Astrocyte of the spinal cord (primary cell): ENCODE measurements at places on chromosomes 6 and 20.

DNA sequence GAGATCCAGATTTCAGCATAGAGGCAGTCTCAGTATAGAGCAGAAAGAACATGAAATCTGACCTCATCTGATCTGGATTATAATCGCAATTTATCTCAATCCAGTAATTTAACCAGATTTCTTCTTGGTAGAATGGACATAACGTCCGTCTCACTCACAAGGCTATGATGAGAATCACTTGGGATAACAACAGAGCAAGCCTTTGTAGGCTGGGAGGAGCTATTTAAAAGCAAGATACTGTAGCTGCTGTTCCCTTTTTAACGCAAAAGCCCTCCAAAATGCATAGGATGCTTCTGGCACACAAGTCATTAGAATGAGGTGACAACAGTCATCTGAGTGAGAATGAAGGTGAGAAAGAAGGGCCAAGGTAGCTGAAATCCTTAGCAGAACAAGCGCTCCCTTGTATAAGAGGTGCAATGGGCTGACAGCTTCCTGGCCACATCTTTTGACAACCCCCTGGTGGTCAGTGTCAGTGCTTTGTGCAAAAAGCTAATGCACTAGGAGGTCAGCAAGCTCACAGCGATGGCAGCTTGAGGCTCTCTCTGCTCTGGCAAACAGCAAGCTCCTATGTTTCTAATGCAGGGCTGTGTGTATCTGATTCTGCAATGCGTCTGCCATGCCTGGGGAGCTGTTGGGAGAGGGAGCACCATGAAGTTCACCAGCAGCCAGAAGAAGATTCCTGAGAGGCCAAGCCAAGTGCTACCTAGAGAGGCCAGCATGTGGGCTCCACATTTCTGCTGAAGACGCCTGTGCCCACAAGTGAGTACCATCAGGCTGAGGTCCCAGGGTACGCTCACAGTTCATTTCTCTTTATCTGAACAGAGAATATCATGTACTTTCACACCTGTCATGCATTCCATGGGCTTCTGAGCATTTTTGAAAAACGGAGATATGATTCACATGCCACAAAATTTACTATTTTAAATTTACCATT lies 16.2 kb downstream of the METTL24 start:
- DNase-seq: no peak

GRCh38 chr6:135066806-135067205 lies 12.2 kb upstream of the HBS1L start:
- no peak for DNase-seq

GRCh38 chr20:61800359-61801064 lies 265.2 kb downstream of the TAF4 start:
- no peak for DNase-seq

- no peak for DNase-seq
Measured at GRCh38 chr6:52516943-52517342, 59.9 kb downstream of the TRAM2 start.

DNA sequence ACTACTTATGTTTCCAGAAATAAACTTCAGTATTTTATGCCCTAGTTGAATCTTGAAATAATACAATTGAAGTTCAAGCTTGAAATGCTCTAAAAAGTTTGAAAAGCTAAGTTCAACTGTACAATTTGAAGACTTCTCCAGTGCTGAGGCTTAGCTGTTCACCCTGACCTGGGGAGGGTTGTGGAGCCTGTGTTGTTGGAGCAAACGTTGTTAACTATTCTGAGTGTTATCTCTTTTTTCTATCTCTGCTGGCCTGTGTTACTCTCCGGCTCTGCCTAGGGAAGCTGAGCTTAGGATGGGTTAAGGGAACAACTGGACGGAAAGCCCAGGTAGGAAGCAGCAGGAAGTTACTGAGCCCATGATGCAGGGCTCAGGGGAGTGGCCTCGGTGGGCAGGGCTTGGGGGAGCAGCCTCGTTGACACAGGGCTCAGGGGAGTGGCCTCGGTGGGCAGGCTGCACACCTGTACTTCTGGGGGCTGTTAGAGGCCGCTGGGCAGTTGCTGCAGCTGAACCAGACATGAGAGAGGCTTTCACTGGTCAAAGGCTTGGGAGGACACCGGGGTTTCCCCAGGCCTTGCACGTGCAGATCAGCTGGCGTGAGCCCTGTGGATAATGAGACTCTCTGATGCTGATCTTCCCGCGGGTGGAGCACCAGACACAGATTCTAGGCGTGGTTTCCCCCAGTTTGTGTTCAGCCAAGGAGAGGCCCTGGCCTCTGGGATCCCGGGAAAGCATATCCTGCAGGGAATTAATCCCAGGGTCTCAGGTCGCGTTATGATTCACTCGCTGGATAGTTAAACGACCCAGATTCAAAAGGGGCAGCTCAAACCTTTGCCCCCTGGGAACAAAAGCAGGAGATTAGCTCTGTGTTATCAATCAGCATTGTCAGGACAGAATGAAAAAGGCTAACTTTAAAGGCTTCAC lies 58.9 kb downstream of the ERMARD start:
- DNase-seq: no peak

- DNase-seq: no peak
Measured at GRCh38 chr20:57160985-57161384, 105.5 kb downstream of the BMP7 start.

GRCh38 chr6:22349051-22349450 lies 52.2 kb upstream of the PRL start:
- DNase-seq: no peak

GRCh38 chr6:64920257-64920656 lies 786.8 kb downstream of the EYS start:
- DNase-seq: no peak

- DNase-seq: no peak
Measured at GRCh38 chr6:163707387-163708355, 293.2 kb downstream of the QKI start.

DNA sequence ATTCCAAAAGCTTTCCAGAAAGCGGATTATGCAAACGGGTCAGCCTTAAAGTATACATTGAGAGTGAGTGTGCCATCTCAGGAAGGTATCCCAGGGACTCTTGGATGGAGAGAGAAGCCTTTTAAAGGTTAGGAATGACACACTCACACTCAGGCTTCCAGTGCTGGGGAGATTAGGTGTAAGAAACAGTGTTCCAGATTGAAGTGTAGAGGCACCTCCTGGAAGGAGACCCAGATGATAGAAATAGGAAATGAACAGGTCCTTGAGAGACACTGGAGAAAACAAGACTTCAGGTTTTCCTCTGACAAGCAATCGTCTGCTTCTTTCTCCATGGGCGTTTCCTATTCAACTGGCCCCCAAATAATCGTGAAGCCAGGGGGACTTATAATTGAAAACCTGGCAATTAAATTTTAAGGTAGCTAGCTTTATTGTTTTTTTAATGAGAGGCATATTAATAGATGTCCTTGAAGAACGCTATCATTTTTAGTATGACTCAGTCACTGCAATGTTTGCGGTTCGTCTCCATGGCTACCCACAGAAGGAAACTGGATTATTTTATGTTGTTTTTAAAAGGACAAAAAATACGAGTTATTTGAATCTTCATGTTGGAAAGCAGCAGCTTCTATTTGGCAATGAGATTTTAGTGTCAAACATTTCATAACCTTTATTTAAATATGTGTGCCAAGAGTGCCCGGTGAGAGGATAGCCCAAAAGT lies 85.3 kb downstream of the TRMT6 start:
- peak; percentile 75 for DNase-seq

- no peak for DNase-seq
Measured at GRCh38 chr6:144898741-144899140, 613.6 kb downstream of the UTRN start.

GRCh38 chr6:1208876-1209275 lies 103.0 kb upstream of the FOXQ1 start:
- DNase-seq: no peak

- DNase-seq: no peak
Measured at GRCh38 chr6:69915346-69915745, 49.0 kb downstream of the COL19A1 start.

DNA sequence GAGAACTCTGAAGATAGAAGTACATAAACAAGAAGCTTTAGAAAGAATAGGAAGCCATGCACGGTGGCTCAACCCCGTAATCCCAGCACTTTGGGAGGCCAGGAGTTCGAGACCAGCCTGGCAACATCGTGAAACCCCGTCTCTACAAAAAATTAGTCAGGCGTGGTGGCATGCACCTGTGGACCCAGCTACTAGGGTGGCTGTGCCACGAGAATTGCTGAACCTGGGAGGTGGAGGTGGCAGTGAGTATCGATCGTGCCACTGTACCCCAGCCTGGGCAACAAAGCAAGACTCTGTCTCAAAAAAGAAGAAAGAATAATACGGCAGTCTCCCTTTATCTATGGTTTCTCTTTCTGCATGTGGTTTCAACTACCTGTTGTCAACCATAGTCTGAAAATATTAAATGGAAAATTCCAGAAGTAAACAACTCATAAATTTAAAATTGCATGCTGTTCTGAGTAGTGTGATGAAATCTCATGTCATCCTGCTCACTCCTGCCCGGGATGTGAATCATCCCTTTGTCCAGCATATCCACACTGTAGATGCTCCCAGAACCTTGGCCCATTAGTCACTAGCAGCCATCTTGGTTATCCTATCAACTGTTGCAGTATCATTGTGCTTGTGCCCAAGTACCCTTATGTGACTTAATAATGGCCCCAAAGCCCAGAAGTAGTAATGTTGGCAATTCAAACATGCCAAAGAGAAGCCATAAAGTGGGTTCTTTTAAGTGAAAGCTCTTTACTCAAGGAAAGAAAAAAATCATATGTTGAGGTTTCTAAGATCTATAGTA lies 22.1 kb downstream of the DEK start:
- DNase-seq: peak; percentile 73

GRCh38 chr20:13297147-13297899 lies 76.2 kb downstream of the ISM1 start:
- no peak for DNase-seq

- no peak for DNase-seq
Measured at GRCh38 chr6:133591275-133591674, 297.6 kb upstream of the TCF21 start.

- DNase-seq: no peak
Measured at GRCh38 chr6:35893246-35893645, 27.7 kb downstream of the SRPK1 start.

GRCh38 chr6:110703906-110704594 lies 111.2 kb downstream of the CDK19 start:
- no peak for DNase-seq

DNA sequence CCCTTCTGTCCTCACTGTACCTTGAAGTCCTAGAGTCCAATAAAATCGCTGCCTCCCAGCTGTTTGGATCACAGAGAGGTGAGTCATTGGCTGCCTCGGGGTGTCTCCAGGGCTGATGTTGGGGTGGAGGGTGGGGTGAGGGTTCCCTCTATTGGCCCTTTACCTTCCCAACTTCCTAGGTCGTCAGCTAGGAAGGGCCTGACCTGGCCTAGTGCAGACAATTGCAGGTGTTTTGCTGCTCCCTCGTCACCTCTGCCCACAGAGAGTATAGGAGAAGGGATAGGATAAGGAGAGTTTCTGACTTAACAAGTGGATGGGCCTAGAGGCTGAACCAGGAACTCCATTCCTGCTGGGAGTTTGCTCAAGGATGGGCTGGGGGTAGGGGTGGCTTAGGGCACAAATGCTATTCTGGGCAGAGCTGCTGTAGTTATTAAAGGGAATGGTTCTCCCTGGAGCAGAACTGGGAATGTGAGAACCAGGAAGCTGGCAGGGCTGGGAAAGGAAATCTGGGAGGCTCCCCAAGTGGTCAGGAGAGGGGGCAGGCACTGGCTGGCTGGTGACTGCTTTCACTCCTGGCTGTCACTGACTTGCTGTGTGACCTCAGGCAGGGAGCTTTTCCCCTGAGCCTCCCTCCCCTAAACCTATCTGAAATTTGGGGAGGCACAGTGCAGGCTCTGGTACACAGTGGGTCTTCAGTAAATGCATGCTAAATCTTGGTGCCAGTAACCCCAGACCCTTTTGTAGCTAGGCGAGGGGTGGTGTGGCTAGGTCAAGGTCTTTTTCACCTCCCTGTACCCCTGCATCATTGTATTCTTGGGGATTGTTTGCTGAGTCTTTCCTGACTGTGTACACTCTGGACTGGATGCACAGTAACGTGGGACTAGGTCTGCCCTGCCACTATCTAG lies 1.5 kb downstream of the TP53INP2 start:
- DNase-seq: no peak

DNA sequence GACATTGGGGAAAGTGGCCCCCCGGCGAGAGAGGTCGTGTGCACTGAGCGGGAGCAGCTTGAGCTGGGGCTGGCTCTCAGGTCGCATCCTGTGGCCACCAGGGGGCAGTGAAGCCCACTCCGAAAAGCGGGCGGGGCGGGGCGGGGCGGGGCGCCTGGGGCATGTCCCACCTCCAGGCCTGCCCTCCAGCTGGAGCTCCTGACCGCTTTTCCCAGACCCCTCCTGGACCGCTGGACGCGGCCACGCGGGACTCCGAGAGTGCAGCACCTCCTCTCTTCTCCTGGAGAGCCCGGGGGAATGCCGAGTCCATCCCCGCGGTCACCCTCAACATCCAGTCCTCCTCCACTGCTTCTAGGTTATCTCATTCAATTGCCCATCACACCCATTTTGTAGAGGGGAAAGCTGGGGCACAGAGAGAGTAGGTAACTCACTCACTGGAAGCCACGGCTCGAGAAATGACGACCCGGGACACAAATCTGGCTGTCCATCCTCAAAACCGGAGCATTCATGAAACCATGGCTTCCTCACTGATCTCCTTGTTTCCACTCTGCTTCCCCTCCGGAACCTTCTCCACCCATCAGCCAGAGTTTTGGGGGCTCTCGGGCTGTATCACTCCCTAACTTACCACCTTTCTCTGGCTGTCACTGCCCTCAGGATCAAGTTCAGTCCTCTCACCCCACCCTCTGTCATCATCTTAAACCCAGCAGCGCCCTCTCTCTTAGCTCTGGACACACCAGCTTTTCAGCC lies 24.1 kb downstream of the COX4I2 start:
- peak; percentile 82 for DNase-seq

DNA sequence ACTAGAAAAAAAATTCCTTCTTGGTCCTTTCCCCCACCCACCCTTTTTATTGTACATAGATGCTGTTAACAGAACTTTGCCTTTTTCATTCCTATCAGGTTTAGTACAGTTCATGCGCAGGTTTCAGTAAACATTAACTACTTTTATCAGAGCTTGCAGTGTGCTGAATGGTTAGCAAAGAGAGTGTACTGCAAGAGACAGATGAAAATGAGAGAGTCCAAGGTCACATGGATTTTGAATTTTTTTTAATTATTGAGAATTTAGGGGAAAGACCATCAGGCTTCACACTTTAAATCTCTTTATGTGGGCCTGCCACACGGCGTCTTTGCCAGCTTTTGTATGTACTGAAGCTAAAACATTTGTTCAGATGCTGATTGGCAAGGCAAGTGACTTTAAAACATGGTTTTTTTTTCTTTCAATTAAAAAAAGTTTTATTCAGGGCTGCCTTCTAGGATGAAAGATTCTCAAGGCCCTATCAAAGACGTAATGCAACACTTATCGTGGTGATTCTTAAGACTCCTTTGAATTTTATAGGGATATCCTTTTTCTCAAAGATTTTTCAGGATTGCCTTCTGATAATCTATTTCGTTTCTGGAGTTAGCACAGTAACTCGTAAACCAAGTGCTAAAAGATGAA lies 32.2 kb downstream of the RREB1 start:
- DNase-seq: no peak

GRCh38 chr6:118350881-118351430 lies 197.1 kb upstream of the PLN start:
- no peak for DNase-seq

GRCh38 chr20:41095110-41095969 lies 42.0 kb upstream of the PLCG1 start:
- DNase-seq: peak; percentile 71
